ENCODE measurements at places on chromosomes 2 and 18.
A peak's percentile ranks its signal among the peaks of the same experiment; 100 is the strongest.

GRCh38 chr2:48118895-48119294 is 212.6 kb upstream of the FBXO11 start:
- no peak for DNase-seq

DNA sequence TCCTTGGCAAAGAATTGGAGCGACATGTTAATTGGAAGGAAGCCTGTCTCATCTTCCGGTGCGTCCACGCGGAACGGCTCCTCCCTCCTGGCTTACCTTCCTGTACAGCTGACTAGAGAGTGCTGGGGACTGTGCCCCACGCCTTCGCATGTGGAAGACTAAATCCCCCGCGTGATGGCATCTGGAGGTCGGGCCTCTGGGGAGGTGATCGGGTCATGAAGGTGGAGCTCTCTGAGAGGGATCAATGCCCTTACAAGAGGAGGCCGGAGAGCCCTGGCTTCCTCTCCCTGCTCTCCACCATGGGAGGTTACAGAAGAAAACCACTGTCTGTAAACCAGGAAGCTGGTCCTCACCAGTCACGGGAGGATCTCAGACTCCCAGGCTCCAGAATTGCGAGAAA is 104.1 kb upstream of the OTOS start:
- no peak for DNase-seq

- no peak for DNase-seq
These were observed 552.0 kb upstream of the CDH2 start for GRCh38 chr18:28728891-28729290.

- no peak for DNase-seq
These were observed 222.7 kb upstream of the SLC39A10 start for GRCh38 chr2:195434346-195434745.

GRCh38 chr2:193695367-193695766 is 1500.6 kb upstream of the TMEFF2 start:
- DNase-seq = peak; percentile 33

GRCh38 chr2:174965992-174966744 is 39.0 kb downstream of the CHN1 start:
- peak; percentile 43 for DNase-seq

GRCh38 chr2:230650585-230651137 is 62.0 kb upstream of the CAB39 start:
- no peak for DNase-seq

- DNase-seq = peak; percentile 89
These were observed 200.6 kb upstream of the RASGRP3 start for GRCh38 chr2:33275689-33276444.

DNA sequence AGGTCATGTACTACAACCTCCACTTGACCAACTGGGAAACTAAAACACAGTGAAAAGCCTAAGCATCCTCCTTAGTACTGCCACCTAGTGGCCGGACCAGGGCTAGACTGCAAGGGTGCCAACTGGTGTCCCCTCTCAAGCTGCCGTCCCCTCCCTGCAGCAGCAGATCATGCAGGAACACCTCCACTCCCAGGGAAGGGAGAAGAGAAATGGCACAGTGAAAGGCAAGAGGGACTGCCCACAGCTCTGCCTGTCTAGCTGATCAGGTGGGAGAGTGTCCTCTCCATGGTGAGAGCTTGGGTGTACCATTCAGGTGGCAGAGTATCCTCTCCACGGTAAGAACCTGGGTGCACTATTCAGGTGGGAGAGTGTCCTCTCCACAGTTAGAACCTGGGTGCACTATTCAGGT is 78.1 kb downstream of the AAK1 start:
- DNase-seq = peak; percentile 27

DNA sequence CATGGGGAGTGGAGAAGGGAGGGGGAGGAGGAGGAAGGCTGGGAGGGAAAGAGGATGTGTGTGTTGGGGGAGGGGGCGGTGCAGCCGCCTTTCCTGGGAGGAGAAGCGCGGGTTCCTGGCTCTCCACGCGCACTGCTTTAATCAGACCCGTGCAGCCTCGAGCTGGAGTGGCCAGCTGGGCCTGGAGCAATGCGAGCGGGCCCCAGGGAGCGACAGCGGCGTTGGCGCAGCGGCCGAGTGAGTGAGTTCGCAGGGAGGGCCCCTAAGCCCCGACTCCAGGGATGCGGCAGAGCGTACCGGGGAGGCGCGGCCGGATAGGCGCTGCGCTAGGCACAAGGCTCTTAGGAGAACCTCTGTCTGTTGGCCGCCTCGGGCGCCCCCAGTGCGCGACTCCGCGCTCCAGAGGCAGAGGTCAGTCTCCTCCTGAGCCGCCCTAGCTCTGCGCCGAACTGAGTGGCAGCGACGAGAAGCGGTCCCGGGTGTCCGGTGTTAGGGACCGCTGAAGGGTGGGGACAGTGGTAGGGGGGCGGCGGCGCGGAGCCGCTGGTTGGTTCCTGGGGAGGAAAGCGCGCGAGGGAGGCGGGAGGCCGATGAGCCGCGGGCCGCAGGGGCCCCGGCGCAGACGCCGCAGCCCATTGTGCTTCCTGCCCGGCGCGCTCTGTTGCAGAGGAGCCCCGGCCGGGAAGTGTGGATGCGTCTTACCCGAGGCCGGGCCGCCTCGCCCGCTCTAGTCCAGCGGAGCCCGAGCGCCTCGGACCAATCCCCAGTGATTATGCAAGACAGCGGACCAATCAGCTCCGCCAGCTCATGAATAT is 455 bp upstream of the DLX1 start:
- peak; percentile 89 for DNase-seq

DNA sequence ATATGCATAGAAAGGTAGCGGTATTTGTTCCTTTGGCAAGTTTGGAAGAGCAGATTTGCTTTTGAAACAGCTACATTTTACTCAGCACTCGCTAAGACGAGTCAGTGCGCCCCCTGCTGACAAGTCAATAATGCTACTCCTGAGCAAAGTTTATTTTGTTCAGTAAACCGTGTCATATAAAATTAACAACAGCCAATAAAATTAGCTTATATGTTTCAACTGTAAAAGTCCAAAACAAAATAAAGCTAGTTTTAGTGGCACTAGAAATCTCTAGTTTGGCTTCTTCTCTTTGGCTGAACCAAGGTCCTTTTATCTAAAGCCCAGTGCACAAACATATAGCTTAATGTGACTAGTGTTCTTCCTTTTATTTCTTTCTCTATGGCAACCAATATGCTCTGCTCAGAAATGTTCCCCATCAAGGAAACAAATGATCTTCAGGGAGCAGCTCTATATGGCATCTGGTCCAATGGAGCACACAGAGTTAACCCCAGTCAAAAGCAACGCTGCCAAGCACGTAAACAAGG is 4.2 kb upstream of the POU3F3 start:
- DNase-seq = peak; percentile 41

DNA sequence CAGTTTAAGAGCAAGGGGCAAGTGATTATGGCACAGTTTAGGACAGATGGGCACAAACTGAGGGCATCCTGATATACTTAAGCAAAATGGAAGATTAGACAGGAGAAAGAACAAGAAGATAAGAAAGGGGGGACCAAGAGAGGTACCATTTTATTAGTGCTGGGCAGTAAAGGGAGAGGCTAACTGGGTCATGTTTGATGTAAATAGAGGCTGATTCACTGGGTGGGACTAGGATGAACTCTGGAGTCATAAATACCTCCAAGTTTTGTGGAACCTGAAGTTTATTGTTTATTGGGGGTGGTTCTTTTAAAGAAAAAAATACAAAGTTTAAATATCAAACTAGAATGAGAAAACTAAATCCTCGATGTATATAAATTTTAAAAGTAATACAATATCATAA is 1067.2 kb upstream of the GYPC start:
- DNase-seq = no peak

DNA sequence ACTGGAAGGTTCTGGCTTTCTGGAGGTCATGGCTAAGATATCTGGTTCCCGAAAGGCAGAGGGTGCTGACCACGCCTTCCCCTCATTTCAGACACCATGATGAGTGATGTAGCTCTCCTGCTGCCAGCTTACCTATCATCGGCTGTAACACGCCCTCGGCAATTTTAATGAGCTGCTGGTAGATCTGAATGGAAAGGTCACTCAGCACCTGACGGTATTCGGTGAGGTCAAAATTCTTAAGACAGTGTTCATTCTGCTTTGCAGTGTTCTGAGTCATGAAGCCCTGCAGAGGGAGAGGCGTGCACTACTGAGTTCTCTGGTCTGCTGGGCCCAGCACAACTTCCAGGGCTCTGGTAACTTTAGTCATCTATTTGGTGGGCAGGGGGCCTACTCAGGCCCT is 25.7 kb upstream of the ACAA2 start:
- peak; percentile 64 for DNase-seq

DNA sequence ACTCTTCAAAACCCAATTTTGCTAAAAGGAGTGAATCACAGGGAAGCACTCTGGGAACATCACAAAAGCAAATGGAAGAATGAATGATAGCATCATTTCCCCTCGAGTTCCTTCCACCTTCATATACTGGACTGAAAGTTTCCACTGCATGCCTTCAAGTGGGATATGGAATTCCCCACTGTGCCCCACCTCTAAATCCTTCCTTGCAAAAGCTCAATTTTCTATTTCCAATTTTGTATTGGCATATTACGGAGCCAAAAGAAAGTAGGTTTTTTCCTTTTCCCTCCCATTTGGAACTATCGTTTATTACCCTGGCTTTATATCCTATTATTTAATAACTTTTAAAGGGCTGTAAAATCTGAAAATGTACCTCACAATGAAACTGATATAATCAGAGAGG is 149.3 kb downstream of the PIEZO2 start:
- DNase-seq = no peak

DNA sequence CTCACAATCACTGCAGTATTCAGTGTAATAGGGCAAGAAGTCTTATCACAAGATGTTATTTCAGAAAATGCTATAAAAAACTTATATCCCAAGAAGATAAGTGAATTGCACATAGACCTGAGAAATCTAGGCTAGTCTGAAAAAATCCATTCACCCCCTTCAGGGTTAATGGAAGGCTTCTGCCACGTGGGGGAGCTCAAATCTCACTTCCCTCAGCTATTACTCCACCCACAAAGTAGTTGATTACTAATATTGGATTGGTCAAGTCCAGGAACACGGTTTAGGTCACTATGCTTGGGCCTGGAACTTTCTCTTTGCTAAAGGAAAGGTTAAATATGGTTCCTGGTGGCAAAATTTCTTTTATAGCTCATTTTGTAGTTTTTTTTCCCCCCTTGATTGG is 51.2 kb upstream of the ADAM23 start:
- peak; percentile 46 for DNase-seq

DNA sequence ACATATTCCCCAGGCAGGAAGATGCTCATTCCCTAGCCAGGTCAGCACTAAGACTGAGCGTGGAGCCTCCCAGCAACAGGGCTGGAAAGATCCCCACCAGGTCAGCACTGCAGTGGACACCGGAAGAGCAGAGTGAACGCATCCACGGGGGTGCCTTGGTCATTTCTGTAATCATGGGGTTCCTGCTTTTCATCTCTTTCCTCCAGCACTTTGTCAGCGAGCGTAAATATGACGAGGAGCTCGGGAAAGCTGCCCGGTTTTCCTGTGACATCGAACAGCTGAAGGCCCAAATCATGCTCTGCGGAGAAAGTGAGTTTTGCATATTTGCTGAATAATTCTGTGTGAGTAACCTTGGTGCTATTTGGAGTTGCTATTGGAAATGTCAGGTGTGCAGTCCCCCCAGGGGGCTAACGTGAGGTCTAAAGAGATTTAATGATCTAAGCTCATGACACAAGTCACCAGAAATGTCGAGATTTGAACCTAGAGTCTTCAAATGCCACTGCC is 40.1 kb downstream of the KCTD18 start:
- DNase-seq = no peak

GRCh38 chr2:152247337-152247695 is 71.8 kb upstream of the STAM2 start:
- DNase-seq = no peak

DNA sequence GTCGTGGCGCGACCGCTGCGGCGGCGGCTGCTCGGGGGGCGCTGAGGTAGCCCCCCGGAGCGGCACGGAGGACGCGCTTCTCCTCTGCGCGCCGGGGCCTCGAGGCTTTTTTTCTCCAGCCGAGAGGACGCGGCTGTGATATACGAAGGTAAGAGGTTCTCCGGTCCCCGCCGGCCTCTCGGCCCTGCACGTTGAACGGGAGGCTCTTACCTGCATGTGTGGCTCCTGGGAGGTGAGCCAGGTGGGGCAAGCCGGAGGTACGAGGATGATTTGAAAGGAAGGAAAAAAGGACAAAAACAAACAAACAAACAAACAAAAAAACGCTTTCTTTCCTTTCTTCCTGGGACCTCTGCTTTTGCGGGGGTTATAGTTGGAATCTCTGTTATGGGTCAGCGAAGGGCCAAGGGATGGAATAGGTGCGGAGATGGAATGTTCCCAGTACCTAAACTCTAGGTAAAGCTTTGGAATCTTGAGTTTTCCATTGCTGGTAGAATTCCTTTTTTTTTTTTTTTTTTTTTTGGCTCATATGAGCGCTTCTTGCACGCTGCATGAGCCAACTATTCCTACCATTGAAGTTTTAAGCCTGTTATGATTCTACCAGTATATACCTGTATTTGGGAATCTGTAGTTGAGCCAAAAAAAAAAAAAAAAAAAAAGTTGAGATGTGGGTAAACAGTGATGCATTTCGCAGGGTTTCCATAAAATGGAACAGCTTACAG is 674 bp downstream of the PTPN4 start:
- DNase-seq = peak; percentile 11

All from amniotic epithelial cell (primary cell).